ENCODE measurements at places on chromosomes 1 and 21.

GRCh38 chr1:37699147-37699546 is 6.8 kb downstream of the CDCA8 start:
- no peaks in the 10 kb centered on the region for H3K36me3 ChIP-seq
- H3K27ac ChIP-seq = no peak overlapping the region
- DNase-seq = no peak

GRCh38 chr1:42998386-42998785 is 39.7 kb upstream of the SLC2A1 start:
- no peak for DNase-seq
- H3K4me3 ChIP-seq = no peak overlapping the region
- no peaks in the 10 kb centered on the region for H3K4me1 ChIP-seq
- H3K27ac ChIP-seq = no peak overlapping the region
- no peaks in the 10 kb centered on the region for H3K36me3 ChIP-seq

GRCh38 chr1:119582801-119583200 is 65.3 kb downstream of the ZNF697 start:
- H3K4me1 ChIP-seq = no peaks in the 10 kb centered on the region
- no peak overlapping the region for H3K4me3 ChIP-seq
- DNase-seq = peak; percentile 19
- no peaks in the 10 kb centered on the region for H3K27me3 ChIP-seq

DNA sequence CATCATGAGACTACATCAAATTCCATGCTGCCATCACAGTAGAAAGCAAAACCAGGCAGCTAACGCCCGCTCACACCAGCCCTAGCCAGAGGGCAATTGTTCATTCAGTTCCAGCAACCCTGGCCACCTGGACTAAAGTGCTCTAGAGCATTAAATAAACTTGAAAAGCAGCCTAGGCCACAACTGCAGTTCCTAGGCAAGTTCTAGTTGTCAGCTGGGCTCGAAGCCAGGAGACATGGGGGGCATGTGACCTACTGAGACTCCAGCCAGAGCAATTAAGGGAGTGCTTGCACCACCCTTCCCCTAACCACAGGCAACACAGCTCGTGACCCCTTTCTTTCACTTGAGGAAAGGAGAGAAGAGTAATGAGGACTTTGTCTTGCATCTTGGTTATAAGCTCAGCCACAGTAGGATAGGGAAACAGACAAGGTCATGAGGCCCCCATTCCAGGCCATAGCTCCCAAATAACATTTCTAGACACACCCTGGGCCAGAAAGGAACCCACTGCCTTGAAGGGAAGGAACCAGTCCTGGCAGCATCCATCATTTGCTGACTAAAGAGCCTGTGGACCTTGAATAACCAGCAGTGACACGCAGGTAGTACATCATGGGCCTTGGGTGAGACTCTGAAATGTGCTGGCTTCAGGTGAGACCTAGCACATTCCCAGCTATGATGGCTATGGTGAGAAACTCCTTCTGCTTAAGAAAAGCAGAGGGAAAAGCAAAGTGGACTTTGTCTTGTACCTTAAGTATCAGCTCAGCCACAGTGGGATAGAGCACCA is 77.0 kb downstream of the ZZZ3 start:
- no peaks in the 10 kb centered on the region for H3K27me3 ChIP-seq
- peak overlapping the region; percentile 26 for H3K27ac ChIP-seq
- no peaks in the 10 kb centered on the region for H3K4me1 ChIP-seq

- H3K27me3 ChIP-seq = no peaks in the 10 kb centered on the region
- no peaks in the 10 kb centered on the region for H3K36me3 ChIP-seq
Observed at GRCh38 chr1:27536767-27537166, 46.8 kb upstream of the WASF2 start.

DNA sequence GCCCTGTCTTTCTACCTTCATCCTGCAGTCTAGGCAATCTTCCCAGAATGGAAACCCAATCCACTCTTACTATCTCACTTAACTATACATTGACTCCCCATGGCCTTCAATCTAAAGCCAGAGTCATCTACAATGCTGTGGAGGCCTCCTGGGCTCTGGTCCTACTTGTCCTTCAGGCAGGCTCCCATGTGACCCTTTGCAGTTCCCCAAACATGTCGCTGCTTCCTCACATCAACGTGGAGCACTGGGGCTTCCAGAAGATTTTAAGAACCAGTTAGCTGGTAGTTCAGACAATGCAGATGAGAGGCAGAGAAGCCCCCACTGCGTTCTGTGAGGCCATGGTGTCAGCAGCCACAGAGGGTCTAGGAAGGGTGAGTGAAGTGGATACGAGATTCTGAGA is 18.6 kb downstream of the LYPD8 start:
- H3K27ac ChIP-seq = no peak overlapping the region
- no peaks in the 10 kb centered on the region for H3K36me3 ChIP-seq
- DNase-seq = no peak
- no peak overlapping the region for H3K4me3 ChIP-seq
- H3K4me1 ChIP-seq = no peaks in the 10 kb centered on the region

- H3K4me1 ChIP-seq = no peaks in the 10 kb centered on the region
- DNase-seq = no peak
- H3K27ac ChIP-seq = no peak overlapping the region
Observed at GRCh38 chr1:69827732-69828131, 260.0 kb downstream of the LRRC7 start.

GRCh38 chr1:69246710-69247109 is 321.0 kb upstream of the LRRC7 start:
- no peaks in the 10 kb centered on the region for H3K36me3 ChIP-seq
- H3K4me3 ChIP-seq = no peak overlapping the region
- no peak overlapping the region for H3K27ac ChIP-seq
- no peaks in the 10 kb centered on the region for H3K27me3 ChIP-seq

- DNase-seq = no peak
- H3K4me3 ChIP-seq = no peak overlapping the region
- no peaks in the 10 kb centered on the region for H3K4me1 ChIP-seq
- no peak overlapping the region for H3K27ac ChIP-seq
- no peaks in the 10 kb centered on the region for H3K27me3 ChIP-seq
Observed at GRCh38 chr1:74245168-74245772, 10.1 kb downstream of the TNNI3K start.

GRCh38 chr1:229621663-229622062 is 4.3 kb downstream of the TAF5L start:
- no peak overlapping the region for H3K27ac ChIP-seq
- no peak for DNase-seq
- no peaks in the 10 kb centered on the region for H3K27me3 ChIP-seq

Measured in breast epithelium (tissue), 4 donors.